ENCODE measurements at places on chromosomes 12 and 14.

DNA sequence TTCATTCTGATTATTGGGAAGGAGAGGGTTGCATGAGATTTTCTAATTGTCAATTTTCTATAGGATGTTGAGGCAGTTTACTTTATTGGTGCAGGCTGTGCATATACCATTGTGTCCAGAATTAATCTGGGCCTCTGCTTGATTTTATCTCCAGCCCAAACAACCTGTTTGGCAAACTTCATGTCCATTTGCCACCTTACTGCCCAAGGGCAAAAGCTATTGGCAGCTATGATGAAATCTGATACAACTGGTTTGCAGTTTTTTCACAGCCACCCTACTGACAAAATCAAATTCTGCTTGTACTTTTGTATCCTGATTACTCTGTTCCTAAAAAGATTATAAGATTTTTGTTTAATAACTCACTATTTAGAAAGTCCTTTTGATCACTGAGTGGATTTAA is 789.2 kb upstream of the FBXO33 start:
- no peak for DNase-seq

DNA sequence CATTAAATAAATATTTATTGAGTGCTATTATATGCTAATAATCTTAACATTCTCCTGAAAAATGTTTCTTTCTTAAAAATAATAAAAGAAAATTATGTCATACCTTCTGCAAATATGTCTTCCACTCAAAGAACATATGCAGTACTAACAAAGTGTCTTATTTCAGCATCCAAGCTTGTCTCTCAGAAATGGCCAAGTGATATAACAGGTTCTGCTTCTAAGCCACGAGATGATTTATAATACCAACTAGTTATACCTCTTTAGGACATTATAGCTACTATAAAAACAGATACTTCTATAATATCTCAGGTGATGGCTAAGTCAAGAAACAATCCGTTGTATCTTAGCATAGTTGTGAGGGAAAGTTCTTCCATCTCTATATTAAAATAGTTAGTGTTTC is 128.1 kb upstream of the ARID2 start:
- DNase-seq: no peak

- no peak for DNase-seq
Observed at GRCh38 chr12:2625289-2625612, 169.5 kb upstream of the FKBP4 start.

DNA sequence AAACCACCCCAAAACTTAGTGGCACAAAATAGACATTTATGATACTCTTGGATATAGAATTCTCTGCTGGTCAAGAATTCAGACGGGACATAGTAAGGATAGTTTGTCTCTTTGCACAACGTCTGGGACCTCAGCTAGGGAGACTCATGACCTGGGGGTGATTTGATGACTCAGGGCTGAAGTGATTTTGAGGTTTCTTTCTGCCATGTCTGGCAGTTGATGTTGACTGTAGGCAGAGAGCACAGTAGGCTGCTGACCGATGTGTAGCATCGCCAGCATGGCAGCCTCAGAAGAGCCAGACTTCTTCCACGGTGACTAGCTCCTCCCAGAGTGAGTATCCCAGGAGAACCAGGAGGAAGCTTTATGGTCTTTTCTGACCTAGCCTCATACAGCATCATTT is 88.9 kb upstream of the FRMD6 start:
- DNase-seq: no peak

DNA sequence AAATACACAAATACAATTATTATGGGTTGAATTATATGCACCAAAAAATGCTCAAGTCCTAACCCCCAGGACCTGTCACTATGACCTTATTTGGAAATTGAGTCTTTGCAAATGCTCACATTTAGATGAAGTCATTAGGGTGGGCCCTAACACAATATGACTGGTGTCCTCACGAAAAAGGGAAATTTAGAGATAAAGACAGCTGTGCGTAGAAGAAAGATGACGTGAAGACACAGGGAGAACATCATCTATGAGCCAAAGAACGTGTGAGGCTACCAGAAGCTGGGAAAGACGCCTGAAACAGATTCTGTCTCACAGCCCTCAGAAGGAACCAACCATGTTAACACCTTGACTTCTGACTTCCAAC is 259.2 kb downstream of the EMP1 start:
- DNase-seq: no peak

- DNase-seq: no peak
Observed at GRCh38 chr12:24034160-24034559, 84.7 kb upstream of the SOX5 start.

DNA sequence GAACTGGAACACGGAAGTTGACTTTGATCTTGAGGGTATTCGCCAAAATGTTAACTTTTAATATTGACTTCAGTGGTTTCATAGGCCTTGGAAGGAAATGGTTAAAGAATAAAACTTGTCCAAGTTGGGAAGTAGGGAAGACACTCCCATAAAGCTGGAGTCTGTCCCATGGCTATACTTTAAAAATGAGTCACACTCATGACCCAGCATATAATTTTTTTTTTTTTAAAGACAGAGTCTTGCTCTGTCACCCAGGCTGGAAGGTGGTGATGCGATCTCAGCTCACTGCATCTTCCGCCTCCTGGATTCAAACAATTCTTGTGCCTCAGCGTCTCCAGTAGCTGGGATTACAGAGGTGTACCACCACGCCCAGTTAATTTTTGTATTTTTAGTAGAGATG is 19.6 kb downstream of the TMPRSS12 start:
- no peak for DNase-seq

- no peak for DNase-seq
Observed at GRCh38 chr12:59164991-59165718, 244.9 kb upstream of the LRIG3 start.

DNA sequence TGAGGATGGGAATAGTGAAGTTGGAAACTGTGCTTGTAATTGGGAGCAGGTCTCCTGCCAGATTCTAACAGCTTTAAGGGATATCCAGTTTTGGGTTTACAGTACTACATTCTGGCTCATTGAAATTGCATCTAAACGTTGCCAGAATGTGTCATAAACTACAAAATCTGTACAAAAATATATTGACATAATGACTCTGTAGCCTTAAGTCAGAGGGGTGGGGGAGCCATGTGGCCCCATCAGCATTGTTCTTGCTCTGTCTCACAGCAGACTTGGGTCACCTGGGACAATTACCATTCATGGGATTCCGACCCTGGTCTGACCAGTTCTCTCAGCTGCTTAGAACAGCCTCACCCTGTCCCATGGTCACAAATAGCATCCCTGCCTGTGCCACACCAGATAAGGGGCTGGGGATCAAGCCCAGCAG is 43.3 kb upstream of the MED13L start:
- DNase-seq: no peak

DNA sequence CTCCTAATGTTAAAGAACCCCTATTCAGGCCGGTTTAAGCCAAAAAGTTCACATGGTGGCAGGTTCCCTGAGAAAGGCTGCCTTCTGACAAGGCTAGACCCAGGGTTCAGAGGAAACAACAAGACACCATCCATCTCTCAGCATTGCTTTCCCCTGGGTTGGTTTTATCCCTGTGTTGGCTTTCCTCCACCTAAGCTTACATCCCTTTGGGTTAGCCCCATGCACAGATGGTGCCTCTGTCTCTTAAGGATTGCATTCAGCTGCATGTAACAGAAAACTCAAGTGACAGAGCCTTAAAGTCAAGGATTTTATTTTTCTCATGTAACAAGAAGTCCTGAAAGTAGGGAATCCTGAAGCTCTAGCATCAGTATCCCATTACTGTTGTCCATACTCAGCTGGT is 42.8 kb upstream of the RIN3 start:
- DNase-seq: no peak

- DNase-seq: no peak
Observed at GRCh38 chr12:56143217-56143616, 9.2 kb upstream of the MYL6B start.

DNA sequence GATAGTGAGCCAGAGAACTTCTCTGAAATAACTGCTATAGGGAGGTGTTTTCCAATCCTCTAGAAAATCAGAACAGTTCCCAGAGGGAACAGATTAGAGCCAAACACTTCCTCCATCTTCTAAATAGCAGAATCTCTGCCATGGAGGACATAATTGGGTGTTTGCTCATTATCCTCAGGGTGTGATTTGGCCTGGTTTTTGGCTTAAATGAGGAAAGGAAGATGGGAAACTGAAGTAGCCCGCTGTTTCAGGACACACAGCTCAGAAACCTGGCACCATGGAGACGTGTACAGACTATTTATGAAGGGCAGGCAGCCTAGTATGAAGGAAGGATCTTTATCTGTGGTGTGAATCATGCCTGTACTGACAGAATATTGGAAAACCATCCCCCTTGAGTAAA is 231.7 kb upstream of the PRKD1 start:
- no peak for DNase-seq

DNA sequence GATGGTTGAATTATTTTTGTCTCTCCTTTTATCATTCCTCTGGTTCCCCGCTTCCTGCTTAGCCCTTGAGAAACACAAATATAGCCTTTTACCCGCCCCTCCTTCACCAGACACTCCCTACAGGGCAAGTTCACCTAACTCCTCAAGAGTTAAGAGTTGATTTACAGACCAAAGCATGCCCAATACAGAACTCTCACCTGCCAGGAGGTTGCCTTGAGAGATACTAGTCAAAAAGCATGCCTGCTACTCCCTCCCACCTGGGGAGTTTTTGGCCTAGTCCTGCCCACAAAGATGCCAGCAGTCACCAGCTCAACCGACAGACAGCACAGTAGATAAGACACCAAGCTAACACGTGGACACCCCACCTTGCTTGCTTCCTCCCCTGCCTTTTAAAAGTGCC is 11.2 kb downstream of the LGMN start:
- no peak for DNase-seq

GRCh38 chr14:92684801-92685560 is 63.4 kb downstream of the LGMN start:
- no peak for DNase-seq

DNA sequence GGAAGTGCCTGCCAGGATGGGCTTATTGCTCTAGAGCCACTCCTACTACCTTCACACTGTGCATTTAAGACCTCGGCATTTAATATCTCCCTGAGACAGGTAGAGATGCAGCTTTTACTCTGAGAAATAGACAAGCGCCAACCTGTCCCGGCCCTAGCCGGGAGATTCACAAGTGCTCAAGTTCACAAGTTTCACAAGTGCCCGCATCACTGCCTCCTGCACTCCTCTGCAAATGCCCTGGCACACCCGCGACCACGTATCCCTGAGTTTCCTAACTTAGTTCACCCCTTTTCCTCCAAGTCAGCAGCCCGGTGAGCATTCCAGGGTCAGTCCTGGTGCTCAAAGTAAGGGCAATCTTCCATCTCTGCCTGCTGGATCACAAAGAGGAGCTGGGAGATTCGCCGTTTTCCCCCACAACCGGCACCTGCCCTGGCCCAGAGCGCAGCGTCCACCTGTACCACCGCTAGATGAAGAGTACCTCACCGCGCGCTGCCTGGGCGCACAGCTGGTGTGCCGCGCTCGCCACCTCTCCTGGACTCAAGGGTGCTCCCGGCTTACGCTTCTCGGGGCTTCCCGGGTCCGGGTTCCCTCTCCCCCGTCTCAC is 5.0 kb upstream of the SLC38A4 start:
- DNase-seq: no peak

DNA sequence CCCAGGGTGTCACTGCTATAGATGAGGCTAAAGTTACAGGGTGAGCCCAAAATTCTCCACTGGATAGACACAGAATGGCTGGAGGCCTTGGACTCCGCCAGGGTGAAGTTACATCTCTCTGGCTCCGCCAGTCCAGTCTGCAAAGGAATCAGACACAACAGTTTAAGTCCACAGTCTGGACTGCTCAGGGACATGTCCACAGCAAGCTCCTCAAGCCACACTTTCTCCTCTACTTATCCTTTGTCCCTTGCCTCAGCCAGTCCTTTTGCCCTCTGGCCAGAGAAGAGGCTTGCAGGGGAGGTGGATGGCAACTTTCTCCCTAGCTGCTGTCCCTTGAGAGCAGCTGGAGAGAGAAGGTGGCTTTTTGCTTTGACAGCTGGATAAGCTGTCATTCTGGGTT is 28.0 kb downstream of the PTPRB start:
- no peak for DNase-seq

GRCh38 chr12:57390174-57390573 is 40.7 kb downstream of the R3HDM2 start:
- DNase-seq: no peak

DNA sequence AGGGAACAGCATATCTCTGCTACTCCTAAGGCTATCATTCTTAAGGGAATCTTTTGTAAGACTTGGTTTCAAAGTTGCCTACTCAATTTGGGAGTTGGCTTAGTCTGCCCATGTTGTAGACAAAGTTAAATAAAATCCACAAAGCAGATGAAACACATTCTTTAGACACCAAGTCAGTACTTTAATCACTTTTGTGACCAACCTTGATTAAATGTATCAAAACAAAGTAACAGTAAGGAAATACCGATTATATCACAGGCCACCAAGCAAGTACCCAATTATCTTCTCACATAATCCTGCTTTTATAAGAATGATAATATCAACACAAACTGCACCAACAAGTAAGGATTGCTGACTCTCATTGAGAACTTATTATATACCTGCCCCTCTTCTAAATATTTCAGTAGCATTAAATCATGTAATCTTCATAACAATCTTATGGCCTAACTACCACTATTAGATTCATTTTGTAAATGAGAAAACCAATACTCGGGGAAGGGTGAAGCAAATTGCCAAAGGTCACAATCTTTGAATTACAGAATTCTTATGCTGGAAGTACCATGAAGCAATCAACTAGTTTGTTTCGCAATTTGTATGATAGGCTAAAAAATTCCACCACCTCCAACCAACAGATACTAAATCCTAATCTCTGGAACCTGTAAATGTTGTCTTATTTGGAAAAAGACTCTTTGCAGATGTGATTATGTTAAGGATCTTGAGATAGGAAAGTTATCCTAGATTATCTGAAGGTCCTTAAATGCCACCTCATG is 12.6 kb upstream of the DIO2 start:
- DNase-seq: no peak
